Immature natural killer cell (primary cell): ENCODE measurements at places on chromosomes 12 and 14.

DNA sequence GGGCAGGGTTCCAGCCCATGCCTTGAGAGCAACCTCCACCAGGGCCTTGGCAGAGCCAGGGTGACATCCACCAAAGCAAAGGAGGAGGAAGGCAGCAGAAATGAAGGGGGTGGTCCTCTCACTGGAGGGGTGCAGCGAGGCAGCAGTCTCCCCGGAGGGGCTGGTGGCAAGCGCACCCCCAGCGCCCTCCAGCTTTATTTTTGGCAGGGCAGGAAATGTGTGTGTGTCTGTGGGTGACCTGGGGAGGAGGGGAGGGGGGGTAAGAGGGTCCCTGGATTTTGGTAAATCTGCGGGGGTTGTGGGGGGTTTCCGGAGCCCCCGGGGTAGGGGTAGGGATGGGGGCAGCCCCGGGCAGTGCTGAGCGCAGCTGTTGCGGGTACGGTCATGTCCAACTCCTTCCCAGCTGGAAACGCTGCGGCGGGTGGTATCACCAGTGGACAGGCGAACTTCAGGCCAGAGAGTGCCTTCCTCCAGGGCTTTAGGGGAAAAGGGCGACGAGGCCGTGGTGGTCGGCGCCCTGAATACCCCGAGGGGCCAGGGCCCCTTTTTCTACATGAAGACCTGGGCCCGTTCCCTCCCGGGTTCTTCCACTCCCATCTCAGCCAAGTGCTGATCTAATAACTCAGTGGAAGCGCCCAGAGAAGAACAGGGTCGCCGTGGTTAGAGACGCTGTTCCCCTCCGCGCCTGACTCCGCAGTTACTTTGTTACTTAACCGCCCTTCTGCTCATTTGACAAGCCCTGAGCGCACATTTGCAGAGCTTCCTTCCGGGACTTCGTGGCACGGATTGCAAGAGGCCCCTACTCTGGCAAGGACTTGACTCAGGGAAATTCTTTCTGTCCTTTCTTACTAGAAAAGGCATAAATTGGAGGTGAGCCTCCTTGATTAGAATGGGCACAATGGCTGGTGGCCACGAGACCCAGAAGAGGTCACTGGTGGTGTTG is 55.2 kb downstream of the FOS start:
- peak; percentile 25 for DNase-seq

DNA sequence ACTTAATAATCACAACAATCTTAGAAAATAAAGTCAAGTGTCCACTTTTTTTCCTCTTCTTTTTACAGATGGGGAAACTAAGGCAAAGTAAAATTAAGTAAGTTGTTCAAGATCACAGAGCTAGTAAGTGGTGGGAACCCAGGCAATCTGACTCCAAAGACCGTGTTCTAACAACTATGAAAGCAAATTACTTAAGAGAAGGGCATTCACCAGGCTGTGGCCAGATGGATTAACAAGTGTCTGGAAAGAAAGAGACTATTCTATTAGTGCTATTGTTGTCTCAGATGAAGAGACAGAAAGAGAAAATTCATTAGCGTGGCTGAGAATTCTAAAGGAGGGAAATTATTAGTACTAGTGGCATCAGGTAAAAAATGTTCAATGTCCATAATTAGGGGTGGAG is 48.5 kb downstream of the FGD6 start:
- DNase-seq, result no peak

DNA sequence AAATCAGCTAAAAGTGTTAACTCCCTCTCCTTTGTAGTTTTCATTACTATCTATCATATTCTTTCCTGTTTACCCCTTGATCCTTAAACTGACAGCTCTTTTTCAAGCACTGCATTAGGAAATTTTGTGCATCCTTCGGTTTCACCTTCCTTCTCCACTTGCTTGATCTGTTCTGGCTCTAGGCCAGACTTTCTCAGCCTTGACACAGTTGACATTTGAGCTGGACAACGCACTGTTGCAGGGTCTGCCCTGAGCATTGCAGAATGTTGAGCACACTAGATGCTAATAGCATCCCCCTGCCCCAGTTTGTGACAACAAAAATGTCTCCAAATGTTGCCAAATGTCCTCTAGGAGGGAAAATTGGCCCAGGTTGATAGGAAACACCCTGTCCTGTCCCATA is 75.4 kb upstream of the KCNJ8 start:
- DNase-seq, result no peak

- DNase-seq, result no peak
These were observed 42.9 kb upstream of the EEA1 start for GRCh38 chr12:92971859-92972524.

GRCh38 chr14:91521061-91521640 is 11.0 kb upstream of the PPP4R3A start:
- no peak for DNase-seq

GRCh38 chr14:102928412-102929240 is 6.2 kb downstream of the AMN start:
- peak; percentile 63 for DNase-seq

GRCh38 chr12:123085730-123086487 is 65.0 kb downstream of the PITPNM2 start:
- DNase-seq, result no peak

DNA sequence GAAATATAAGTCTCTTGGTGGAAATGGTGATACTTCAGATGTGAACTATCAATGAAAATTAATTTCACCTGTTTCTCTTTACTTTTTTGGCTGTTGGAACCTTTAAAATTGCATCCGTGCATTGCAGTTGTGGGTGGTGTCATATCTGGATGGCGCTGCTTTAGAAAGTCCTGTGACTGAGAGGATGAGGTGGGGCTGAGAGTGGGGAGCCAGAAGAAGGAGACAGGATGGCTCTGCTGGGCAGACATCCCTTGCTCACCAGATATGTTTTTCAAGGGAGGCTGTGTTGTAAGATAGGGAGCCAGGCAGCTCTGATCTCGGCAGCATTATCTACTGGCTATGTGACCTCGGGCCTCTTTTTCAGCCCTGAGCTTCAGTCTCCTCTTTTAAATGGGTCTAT is 12.7 kb downstream of the ASB2 start:
- DNase-seq, result no peak

DNA sequence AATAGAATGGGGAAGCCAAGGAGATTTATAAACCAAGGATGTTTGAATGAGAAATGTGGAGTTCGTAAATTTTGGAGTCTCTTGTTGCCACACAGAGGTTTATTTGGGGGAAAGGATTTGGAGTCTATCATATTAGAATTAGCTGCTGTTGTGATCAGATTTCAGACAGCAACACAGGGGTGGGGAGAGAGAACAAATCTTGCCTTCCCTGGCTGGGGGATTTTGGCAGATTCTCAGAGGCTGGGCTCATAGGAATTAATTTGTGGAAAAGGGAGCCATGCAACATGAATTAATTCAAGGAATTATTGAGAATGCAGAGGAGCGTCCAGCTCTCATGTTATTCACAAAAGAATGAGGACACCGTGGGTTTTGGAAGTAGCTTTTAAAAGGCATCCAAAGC is 73.9 kb upstream of the PRMT8 start:
- DNase-seq, result no peak
